ENCODE measurements at places on chromosomes 12 and 14.

DNA sequence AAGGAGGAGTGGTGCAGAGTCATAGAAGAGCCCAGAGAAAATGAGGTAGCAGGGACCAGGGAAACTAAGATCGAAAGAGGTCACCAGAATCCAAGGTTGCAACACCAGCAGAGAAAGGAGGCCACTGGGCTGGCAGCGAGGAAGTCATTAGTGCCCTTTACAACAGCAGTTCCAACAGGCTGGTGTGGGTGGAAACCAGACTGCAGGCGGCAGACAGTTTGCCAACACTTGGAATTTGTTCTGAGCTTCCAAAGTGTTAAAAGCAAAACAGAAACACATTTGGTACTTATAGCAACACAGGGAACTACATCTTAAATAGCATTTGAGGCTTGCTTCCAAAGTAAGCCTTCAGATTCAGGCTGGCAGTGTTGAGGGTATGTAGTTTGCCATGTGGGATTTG lies 95.2 kb upstream of the PWP1 start:
- DNase-seq, result no peak

GRCh38 chr12:18998343-18999261 lies 130.9 kb upstream of the PLEKHA5 start:
- DNase-seq, result no peak

GRCh38 chr14:34361504-34362011 lies 100.5 kb downstream of the SPTSSA start:
- no peak for DNase-seq

DNA sequence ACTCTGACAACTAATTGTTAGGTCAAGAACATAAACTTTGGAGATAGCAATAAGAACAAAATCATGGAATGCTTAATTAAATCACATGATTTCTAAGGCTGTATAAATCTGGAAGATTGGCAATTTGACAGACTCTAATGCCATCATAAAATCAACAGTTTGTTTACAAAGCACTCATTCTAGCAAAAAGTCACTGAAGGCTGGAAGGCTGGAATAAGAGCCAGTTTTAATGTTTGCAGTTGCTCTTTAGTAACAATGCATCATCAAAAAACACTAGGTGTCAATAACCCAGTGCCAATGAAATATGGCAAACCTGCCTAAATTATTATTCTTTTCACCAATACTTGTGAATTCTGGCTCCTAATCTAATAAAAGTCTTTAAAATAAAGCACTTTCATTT lies 65.0 kb downstream of the NUMB start:
- no peak for DNase-seq

DNA sequence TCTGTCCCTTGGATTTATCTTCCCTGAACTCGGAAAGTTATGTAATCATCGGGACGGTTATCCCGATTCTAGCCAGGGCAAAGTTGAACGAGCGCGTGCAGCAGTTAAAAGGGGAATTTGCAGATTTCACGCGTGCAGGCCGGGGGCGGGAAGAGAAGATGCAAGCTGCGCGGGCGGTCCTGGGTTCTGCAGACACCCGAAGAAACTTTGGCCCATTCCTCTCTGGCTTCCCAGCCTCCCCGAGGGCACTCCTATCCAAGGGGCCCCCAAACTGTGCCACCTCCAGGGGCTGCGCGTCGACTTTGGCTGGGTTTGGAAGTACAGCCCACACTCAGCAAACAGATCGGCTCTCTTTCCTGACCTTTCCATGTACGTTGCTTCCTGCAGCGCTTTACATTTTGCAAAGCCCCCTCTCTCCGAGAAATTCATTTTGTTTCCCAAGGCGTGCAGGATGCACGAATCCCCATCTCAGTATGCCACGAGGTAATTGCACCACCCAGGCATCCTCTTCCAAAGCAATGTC lies 941 bp upstream of the PPP1CC start:
- no peak for DNase-seq

GRCh38 chr12:69240631-69240995 lies 1.2 kb downstream of the CPSF6 start:
- DNase-seq, result peak; percentile 56

GRCh38 chr14:71289536-71289935 lies 382.3 kb downstream of the PCNX1 start:
- DNase-seq, result peak; percentile 18

DNA sequence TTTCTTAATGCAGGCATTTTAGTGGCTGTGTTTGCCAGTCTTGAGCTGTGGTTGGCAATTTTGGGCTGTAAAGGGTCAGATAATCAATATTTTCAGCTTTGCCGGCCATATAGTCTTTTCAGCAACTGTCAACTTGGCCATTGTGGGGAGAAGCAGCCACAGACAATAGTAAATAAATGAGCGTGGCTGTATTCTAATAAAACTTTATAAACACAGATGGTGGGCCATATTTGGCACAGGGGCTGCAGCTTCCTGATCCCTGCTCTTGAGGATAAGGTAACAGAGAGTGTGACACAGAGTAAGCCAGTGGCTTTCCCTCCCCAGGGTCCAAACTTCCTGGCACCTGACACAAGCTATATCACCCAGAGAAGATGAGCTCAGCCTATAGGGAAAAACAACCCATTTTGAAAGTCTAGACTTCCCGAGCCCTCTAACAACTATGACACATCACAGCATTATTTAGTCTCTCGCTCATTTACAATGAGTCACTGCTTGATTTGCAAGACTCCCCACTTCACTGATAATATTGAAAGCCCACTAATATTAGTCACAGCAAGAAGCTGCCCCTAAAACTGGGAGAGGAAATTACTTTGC lies 163.1 kb upstream of the TMPO start:
- DNase-seq, result no peak

GRCh38 chr14:20668969-20669368 lies 15.4 kb upstream of the RNASE4 start:
- DNase-seq, result no peak

- no peak for DNase-seq
Observed at GRCh38 chr14:69693145-69693544, 73.8 kb upstream of the SRSF5 start.

- DNase-seq, result peak; percentile 61
Observed at GRCh38 chr12:94676031-94676641, 25.8 kb upstream of the TMCC3 start.

DNA sequence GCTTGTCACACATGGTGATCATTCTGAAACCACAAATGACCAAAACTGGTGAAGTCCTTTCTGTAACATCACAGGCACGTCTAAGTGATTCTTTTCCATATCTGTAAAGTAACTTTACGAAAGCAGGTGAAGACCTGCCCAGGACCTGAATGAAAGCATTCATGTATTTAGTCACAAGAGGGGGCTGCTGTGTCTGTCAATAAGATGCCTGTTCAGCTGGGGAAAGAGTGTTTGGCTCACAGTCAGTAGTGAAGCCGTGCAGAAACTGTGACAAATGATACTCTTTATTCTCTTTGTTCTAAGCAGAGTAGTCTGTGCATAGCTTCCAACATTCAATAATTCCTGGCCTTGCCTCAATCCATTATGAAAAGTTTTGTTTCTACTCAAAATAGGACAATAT lies 373.5 kb upstream of the OR4E1 start:
- DNase-seq, result peak; percentile 68

DNA sequence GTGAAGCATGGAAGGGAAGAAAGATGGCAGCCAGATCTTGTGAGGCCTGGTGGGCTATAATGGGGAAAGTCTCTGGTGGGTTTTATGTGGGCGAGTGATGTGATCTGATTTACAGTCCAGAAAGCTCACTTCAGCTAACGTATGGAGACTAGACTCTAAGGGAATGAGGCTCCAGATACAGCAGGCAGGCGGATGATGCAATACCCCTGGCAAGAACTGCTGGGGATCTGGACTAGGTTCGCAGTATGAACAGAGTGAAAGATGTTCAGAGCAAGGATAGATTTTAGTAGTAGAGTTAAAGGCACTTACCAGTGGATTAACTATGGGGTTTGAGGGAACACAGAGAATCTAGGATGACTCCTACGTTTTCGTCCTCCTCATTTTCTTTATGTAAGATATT lies 253.1 kb downstream of the ANO2 start:
- DNase-seq, result no peak

- DNase-seq, result no peak
Observed at GRCh38 chr12:93261505-93262094, 116.1 kb upstream of the NUDT4 start.

- DNase-seq, result no peak
Observed at GRCh38 chr12:100435957-100436356, 37.7 kb upstream of the NR1H4 start.

DNA sequence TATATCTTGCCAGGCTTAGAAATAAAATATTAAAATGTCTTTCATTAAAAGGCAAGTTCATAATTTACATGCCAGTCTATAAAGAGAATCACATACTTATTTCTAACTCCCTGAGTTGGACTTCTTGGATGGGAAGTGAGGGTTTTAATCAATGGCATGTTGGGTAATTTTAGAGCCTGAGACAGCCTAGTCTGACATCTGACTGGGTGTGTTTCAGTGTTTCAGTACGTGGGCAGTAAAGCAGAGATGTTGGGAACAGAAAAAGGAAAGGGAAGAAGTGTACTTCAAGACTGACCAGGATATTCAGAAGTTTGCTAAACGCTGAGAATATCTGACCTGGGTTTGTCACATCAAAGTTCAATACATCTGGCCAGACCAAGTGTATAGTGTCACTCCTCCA lies 171.8 kb downstream of the BTG1 start:
- no peak for DNase-seq

- DNase-seq, result no peak
Observed at GRCh38 chr14:104346608-104347007, 208.2 kb downstream of the KIF26A start.

- no peak for DNase-seq
Observed at GRCh38 chr12:25970916-25971653, 12.6 kb downstream of the RASSF8 start.

GRCh38 chr14:92282669-92283068 lies 40.3 kb upstream of the SLC24A4 start:
- no peak for DNase-seq

GRCh38 chr12:53988541-53989226 lies 3.7 kb downstream of the HOXC10 start:
- DNase-seq, result no peak

DNA sequence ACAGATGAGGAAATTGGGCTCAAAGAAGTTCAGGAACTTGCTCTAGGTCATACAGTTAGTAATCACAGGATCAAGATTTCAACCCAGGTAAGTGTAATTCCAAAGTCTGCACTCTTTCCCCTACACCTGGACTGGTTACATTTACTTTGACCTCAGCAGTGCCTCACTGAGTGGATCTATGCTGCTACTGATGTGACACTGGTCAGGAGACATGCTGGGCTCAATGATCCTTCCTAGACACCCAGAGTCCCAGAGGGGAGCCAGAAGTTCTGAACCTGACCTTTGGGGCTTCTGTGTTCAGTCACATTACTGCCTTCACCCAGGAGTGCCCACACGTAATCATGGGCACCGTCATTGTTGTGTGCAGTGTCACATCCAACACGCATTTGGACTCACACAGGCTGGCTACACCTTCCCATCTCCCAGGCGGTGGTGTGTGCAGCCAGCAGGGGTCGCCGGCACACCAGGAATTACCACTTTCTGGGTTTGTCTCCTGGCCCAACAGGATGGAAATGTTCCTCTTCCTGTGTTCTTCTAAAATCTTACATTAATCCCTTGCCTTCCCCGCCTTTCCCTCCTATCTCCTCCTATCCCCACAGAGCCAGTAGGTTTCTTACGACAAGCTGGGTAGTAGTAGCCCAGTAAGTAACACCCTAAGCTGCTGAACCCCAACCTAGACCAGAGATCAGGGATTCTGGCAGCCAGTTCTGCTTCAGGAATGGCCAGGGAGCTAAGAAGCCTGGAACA lies 25.6 kb downstream of the CALCOCO1 start:
- DNase-seq, result peak; percentile 77

- no peak for DNase-seq
Observed at GRCh38 chr14:54299410-54300363, 97.1 kb upstream of the CDKN3 start.

GRCh38 chr12:75792687-75793086 lies 238.9 kb downstream of the PHLDA1 start:
- DNase-seq, result no peak

- no peak for DNase-seq
Observed at GRCh38 chr14:85617791-85618190, 87.8 kb downstream of the FLRT2 start.

GRCh38 chr14:98963610-98964009 lies 308.4 kb downstream of the BCL11B start:
- no peak for DNase-seq

DNA sequence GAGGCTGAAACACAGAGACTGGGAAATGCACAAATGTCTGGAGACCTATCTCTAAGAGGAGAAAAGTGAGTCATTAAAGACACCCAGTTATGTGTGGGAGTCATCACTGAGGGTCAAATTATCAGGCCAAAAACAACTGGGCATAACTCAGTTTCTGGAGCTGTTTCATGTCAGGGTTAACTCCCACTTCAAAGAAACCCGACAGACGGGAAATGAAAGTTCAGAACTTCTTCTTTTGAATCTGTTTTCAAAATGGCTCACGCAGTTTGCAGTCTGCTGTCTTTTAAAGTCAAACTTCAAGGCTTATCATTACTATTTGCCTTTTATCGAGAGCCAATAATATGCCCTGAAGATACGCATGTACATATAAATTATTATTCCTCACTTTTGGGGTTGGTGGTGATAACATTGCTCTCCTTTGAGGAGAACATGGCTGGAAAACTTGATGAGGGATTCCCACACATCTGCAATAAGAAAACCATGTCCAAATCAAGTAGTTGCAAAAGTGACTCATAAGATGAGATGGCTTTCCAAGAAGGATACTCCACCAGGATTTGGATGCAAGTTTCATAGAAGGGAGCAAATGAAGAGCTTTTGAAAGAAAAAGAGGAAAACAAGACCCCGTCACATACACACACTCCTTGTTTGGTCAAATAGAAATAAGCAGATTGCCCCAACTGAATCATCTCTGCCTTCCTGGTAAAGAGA lies 341.4 kb downstream of the ADAMTS20 start:
- DNase-seq, result no peak

DNA sequence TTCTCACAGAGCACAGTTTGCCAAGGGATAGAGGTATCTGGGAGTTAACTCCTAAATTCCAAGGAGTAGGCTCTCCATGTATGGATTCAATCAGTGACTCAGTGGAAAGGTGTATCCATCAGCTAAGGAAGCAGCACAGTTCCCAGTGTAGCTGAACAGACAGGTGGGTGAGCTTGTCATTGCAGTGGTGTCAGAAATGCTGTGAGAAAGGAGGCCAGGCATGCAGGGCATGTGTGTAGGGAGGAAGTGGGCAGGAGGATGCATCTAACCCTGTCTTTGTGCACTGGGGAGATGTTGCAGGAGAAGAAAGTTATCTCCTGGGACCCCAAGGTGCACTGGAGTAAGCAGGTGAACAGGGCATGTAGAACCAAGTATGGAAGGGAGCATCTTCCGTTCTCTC lies 539.0 kb downstream of the VRK1 start:
- no peak for DNase-seq

DNA sequence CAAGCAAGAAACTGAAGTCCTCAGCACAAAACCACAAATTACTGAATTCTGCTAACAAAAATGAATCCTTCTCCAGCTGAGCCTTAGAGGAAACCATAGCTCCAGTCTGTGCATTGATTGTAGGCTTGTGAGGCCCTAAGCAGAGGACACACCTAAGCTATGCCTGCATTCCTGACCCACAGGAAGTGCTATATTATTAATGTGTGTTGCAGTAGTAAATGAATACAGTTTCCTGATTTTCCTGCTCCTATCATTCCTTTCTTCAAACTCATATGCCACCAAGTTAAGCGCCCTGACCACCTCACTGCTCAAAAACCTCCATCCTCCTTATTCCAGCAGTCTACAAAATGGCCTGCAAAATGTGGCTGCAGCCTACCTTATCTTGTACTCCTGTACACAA lies 151.9 kb upstream of the ABCD2 start:
- no peak for DNase-seq

All from CD4-positive, alpha-beta T cell treated with Interleukin-21 for 1 hour (primary cell).